ENCODE measurements at places on chromosomes 4 and X. TPM values are rescaled to one million over a fixed set of nuclear protein-coding genes. Genes with fewer than 3 reads are reported as not detected.

DNA sequence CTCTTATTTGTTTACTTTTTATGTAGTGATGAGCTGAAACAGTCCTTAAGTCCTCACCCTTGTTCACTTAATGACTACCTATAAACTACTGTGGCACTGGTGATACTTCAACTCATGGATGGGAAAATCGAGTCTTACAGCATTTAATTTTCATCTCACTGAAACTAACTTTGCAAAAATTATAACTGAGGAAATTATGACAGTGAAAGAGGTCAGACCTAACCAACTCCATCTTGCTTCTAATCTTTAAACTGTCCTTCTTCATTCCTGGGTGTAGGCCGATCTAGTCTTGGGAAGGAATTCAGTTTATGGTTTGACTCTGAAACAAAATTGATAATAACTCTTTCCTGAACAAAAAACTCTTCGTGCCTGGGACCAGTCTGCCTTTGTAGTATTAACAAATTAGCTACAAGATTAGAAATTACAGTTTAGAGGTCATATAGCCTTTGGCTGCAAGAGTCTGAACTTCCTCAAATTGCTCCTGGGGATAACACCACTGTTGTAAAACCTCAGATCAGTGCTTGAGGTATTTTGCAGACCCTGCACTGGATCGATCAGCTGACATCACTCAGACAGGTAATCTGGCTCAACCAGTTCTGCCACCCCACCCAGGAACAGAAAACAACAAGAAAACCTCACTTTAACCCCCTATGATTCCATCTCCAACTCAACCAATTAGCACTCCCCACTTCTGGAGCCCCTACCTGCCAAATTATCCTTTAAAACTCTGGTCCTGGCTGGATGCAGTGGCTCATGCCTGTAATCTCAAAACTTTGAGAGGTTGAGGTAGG, 995.7 kb upstream of the PRKX start:
- no peaks in the 10 kb centered on the region for H3K36me3 ChIP-seq
- no peaks in the 10 kb centered on the region for H3K27me3 ChIP-seq
- no peak overlapping the region for H3K4me3 ChIP-seq
- H3K4me1 ChIP-seq: no peaks in the 10 kb centered on the region
- peak; percentile 42 for DNase-seq

SPIN2A gene
- total RNA-seq: not detected

- peaks cover 18% of the 10 kb centered on the region for H3K4me1 ChIP-seq
- no peaks in the 10 kb centered on the region for H3K27me3 ChIP-seq
- no peaks in the 10 kb centered on the region for H3K36me3 ChIP-seq
- H3K4me3 ChIP-seq: no peak overlapping the region
- no peak for DNase-seq
Measured at GRCh38 chr4:173935622-173936405, 347.7 kb downstream of the FBXO8 start.

GRCh38 chr4:8403173-8403753, 37.3 kb downstream of the ACOX3 start:
- no peaks in the 10 kb centered on the region for H3K4me1 ChIP-seq
- peaks cover 82% of the 10 kb centered on the region for H3K36me3 ChIP-seq
- H3K27me3 ChIP-seq: no peaks in the 10 kb centered on the region
- H3K4me3 ChIP-seq: no peak overlapping the region
- peak overlapping the region; percentile 15 for H3K27ac ChIP-seq

- no peaks in the 10 kb centered on the region for H3K27me3 ChIP-seq
- no peak overlapping the region for H3K4me3 ChIP-seq
- no peak overlapping the region for H3K27ac ChIP-seq
- no peaks in the 10 kb centered on the region for H3K4me1 ChIP-seq
- no peak for DNase-seq
Measured at GRCh38 chrX:96578781-96579180, 105.9 kb upstream of the DIAPH2 start.

NHSL2 gene
- total RNA-seq: 2.7 TPM

FHIP1A gene
- total RNA-seq: 53.6 TPM

TRPC5OS gene
- total RNA-seq: not detected

ASB9 gene
- total RNA-seq: 201 TPM

DGAT2L6 gene
- total RNA-seq: not detected

- no peaks in the 10 kb centered on the region for H3K4me1 ChIP-seq
- no peak overlapping the region for H3K27ac ChIP-seq
- no peak overlapping the region for H3K4me3 ChIP-seq
- no peaks in the 10 kb centered on the region for H3K27me3 ChIP-seq
- peak; percentile 22 for DNase-seq
- H3K36me3 ChIP-seq: no peaks in the 10 kb centered on the region
Measured at GRCh38 chr4:126916049-126916625, 716.6 kb upstream of the INTU start.

- H3K4me1 ChIP-seq: peaks cover 20% of the 10 kb centered on the region
- no peak overlapping the region for H3K4me3 ChIP-seq
- H3K27ac ChIP-seq: no peak overlapping the region
- DNase-seq: no peak
- H3K36me3 ChIP-seq: no peaks in the 10 kb centered on the region
Measured at GRCh38 chrX:75158054-75158453, 2.0 kb upstream of the ABCB7 start.

- no peaks in the 10 kb centered on the region for H3K27me3 ChIP-seq
- H3K27ac ChIP-seq: no peak overlapping the region
- H3K36me3 ChIP-seq: no peaks in the 10 kb centered on the region
- no peaks in the 10 kb centered on the region for H3K4me1 ChIP-seq
- peak; percentile 52 for DNase-seq
Measured at GRCh38 chr4:102036619-102037376, 246.3 kb downstream of the BANK1 start.

GRCh38 chr4:10303291-10303690, 153.9 kb downstream of the ZNF518B start:
- H3K4me1 ChIP-seq: no peaks in the 10 kb centered on the region
- no peak overlapping the region for H3K27ac ChIP-seq
- no peak for DNase-seq
- H3K27me3 ChIP-seq: no peaks in the 10 kb centered on the region
- no peaks in the 10 kb centered on the region for H3K36me3 ChIP-seq

- DNase-seq: no peak
- no peaks in the 10 kb centered on the region for H3K4me1 ChIP-seq
- no peak overlapping the region for H3K27ac ChIP-seq
- H3K4me3 ChIP-seq: no peak overlapping the region
- H3K36me3 ChIP-seq: no peaks in the 10 kb centered on the region
- no peaks in the 10 kb centered on the region for H3K27me3 ChIP-seq
Measured at GRCh38 chrX:107465932-107466620, 16.6 kb downstream of the FRMPD3 start.

DNA sequence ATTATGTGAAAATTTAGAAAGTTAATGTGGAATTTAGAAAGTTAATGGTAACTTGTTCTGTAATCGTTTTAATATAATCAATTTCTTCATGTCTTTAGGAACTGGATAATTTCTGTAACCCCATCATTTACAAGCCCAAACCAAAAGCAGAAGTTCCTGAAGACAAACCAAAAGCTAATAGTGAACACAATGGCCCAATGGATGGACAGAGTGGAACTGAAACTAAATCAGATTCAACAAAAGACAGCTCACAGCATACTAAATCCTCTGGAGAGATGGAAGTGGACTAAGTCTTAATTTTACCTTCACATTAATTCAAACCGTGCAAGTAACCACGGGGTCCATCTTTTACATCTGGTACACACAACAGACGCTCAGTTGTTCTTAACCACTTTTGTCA, 48.1 kb upstream of the PLK4 start:
- no peaks in the 10 kb centered on the region for H3K27me3 ChIP-seq
- H3K27ac ChIP-seq: no peak overlapping the region
- no peaks in the 10 kb centered on the region for H3K4me1 ChIP-seq
- DNase-seq: no peak

GRCh38 chrX:16023790-16024734, 99.3 kb upstream of the GRPR start:
- no peak for DNase-seq
- no peak overlapping the region for H3K27ac ChIP-seq
- H3K27me3 ChIP-seq: peaks cover 6% of the 10 kb centered on the region
- H3K4me3 ChIP-seq: no peak overlapping the region

BST1 gene
- total RNA-seq: 8.4 TPM

GNL3L gene
- 41.1 TPM for total RNA-seq

DNA sequence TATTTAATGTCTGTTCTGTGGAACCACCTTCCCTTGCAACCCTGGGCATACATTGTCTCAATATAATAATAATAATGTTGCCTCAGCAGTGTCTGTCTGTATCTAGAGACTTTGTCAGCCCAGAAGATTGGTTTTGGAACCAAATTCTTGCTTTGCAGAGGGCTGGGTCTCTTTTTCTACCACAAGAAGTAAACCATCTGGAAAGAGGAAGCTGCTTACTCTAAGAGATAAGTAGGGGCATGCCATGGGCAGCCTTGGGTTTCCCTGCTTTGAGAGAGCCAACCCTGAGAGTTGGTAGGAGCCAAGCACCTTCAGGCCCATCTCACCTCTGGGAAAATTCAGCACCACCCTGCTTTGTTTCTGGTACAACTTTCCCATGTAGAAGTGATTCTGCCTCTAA, 27.0 kb downstream of the TMEM31 start:
- no peak overlapping the region for H3K27ac ChIP-seq
- DNase-seq: no peak
- no peaks in the 10 kb centered on the region for H3K4me1 ChIP-seq
- H3K27me3 ChIP-seq: peaks cover 4% of the 10 kb centered on the region

CXorf49 gene
- total RNA-seq: not detected

DNA sequence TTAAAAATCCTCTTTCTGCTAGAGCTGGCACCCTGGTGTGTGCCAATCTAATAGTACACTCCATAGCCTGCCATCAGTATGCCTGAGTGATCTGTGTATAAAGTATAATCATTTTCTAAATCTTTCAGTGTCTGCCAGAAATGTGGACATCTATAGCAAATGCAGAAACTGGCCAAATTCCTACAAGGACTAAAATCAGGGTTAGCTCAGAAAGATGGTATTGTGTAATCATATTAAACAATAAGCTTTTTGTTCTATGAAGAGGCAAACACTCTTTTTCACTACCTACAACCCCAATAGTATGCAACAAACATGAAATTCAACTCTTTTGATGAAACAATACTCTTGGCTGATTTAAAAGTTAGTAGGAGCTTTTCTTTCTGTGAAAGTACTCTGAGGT, 7.7 kb upstream of the TXLNG start:
- H3K36me3 ChIP-seq: no peaks in the 10 kb centered on the region
- peaks cover 4% of the 10 kb centered on the region for H3K27me3 ChIP-seq
- no peak for DNase-seq
- no peak overlapping the region for H3K27ac ChIP-seq
- H3K4me1 ChIP-seq: no peaks in the 10 kb centered on the region

FAT1 gene
- 150 TPM for total RNA-seq

- H3K27ac ChIP-seq: no peak within 1 kb of the TSS
- DNase-seq: peak; percentile 87
- H3K36me3 ChIP-seq: no peaks in the 10 kb centered on the region
- peaks cover 4% of the 10 kb centered on the region for H3K27me3 ChIP-seq
- H3K4me3 ChIP-seq: peak within 1 kb of the TSS; percentile 45
Measured at GRCh38 chrX:8731559-8732395, at the start of gene ANOS1. Gene ANOS1, minus strand, starts transcription at chrX:8732137. Its CDS starts 101 bp downstream, at chrX:8732036.

GRCh38 chr4:186878203-186878776, 154.6 kb upstream of the FAT1 start:
- no peaks in the 10 kb centered on the region for H3K36me3 ChIP-seq
- H3K4me1 ChIP-seq: no peaks in the 10 kb centered on the region
- no peak overlapping the region for H3K4me3 ChIP-seq
- H3K27ac ChIP-seq: no peak overlapping the region
